ENCODE measurements at places on chromosomes 1 and 21. TPM values are rescaled to one million over a fixed set of nuclear protein-coding genes. Genes with fewer than 3 reads are reported as not detected.

The GBP2 gene
- total RNA-seq, result 0.66 TPM

The RAB25 gene
- not detected for total RNA-seq

The SYPL2 gene
- total RNA-seq, result 0.12 TPM

The CASQ2 gene
- total RNA-seq, result not detected

The UTS2 gene
- not detected for total RNA-seq

The CHD1L gene
- 31.5 TPM for total RNA-seq

The GLMN gene
- total RNA-seq, result 6.3 TPM

The HPDL gene
- 3.9 TPM for total RNA-seq

The B3GALT2 gene
- total RNA-seq, result not detected

The ITLN2 gene
- total RNA-seq, result 0.96 TPM

The MANEAL gene
- total RNA-seq, result 25.4 TPM

The UBXN10 gene
- not detected for total RNA-seq

The ERICH3 gene
- total RNA-seq, result not detected

The HRNR gene
- total RNA-seq, result not detected

The GIPC2 gene
- 0.07 TPM for total RNA-seq

The LCE1C gene
- not detected for total RNA-seq

The LCE2C gene
- total RNA-seq, result not detected

The STIL gene
- 9.0 TPM for total RNA-seq

The CCDC30 gene
- 0.76 TPM for total RNA-seq

The NECTIN4 gene
- 2.2 TPM for total RNA-seq

The CCDC17 gene
- 0.29 TPM for total RNA-seq

The LCE6A gene
- not detected for total RNA-seq

The GPR52 gene
- not detected for total RNA-seq

The STUM gene
- not detected for total RNA-seq

The EDARADD gene
- total RNA-seq, result 3.6 TPM

The DNM3 gene
- 0.40 TPM for total RNA-seq

The ANXA9 gene
- 0.95 TPM for total RNA-seq

The HES2 gene
- total RNA-seq, result 5.5 TPM

The PDC gene
- total RNA-seq, result not detected

The C1orf141 gene
- not detected for total RNA-seq

The PODN gene
- total RNA-seq, result not detected

The CFAP74 gene
- not detected for total RNA-seq

The SRM gene
- 219 TPM for total RNA-seq

The FMN2 gene
- total RNA-seq, result 4.0 TPM

The TIAM1 gene
- total RNA-seq, result 0.88 TPM

The GJA8 gene
- not detected for total RNA-seq

The C1orf105 gene
- total RNA-seq, result not detected

The FAM110D gene
- 0.06 TPM for total RNA-seq

The F3 gene
- total RNA-seq, result 8.1 TPM
